ENCODE measurements at places on chromosomes 7 and 10.

GRCh38 chr10:36759141-36759805, 366.1 kb upstream of the ANKRD30A start:
- DNase-seq: no peak

GRCh38 chr10:99672884-99673283, 13.6 kb downstream of the ENTPD7 start:
- no peak for DNase-seq

GRCh38 chr10:81961451-81962184, 86.6 kb downstream of the NRG3 start:
- DNase-seq: no peak

GRCh38 chr7:46301677-46302076, 380.6 kb upstream of the IGFBP3 start:
- DNase-seq: no peak

DNA sequence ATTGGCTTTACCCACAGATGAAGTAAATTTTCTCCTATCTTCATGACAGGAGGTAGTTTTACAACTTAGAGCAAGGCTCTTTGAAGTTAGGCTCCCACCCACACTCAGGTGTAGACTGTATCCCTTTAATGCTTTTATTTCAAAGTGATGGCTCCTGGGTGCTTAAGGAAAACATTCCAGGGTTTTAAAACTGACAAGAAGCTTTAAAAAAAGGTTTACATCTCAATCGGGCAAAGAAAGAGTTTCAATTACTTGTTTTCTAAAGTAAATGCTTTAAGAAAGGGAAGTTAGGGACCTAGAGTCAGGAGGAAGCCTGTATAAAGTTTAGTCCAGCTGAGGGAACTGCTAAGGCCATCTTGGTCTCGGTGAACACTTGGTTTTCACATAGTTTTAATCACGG, 1153.8 kb upstream of the C7orf33 start:
- DNase-seq: no peak

- DNase-seq: no peak
Measured at GRCh38 chr10:74822521-74823089, 3.8 kb upstream of the KAT6B start.

DNA sequence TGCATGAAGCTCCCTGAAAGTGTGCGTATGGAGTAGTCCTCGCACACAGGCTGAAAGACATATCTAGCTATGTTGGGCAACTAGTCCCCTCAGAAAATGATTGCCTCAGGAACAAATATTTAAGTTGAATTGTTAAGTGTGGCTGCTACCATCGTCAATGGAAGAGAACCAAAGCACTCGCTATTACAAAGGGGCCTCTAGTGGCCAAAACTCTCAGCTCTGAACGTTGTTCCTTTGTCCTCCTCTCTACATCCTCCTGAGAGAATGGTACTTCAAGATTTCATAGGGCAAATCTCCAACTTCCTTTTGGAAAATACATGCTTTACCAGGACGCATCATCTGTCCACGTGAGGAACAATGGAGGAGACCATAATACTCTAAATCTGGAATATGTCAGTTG, 209.9 kb downstream of the NRG3 start:
- DNase-seq: no peak

DNA sequence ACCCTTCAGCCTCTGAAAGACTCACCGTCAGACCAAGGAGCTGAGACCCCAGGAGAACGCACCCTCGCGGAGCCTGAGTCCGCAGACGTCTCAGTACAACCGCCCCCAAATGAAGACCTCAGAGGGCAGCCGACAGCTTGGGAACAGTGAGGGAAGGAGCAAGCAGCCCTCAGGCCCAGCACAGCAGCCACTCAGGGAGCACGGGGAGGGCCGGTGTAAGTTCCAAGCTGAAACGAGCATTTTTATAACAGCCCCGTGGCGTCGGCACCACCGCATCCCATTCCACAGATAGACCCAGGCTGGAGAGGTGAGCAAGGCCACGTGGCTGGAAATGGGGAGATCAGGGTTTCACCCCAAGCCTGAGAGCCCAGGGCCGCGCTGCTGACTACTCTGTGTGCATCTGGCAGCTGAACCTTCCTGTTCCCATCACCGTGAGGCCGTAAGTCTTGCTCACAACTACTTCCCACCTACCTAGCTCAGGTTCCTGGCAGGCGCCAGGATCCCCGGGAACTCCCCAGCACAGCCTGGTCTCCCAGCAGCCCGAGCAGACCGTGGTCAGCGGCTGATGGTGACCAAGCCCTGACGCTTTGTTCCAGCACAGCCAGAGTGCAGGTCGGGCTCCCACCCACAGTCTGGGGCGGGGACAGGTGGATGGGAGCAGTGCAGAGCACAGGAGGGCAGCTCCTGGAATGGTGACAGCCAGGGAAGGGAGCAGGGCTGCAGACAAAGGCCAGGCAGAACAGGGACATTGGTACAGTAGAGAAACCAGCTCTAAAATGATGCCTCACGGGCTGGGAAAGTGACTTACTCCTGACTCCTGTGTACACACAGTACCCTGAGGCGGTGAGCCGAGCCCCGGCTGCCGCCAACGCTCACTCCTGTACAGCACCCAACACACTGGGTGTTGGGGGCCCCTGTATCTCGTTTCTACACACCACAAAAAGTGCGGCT, 6.1 kb upstream of the NOM1 start:
- no peak for DNase-seq

DNA sequence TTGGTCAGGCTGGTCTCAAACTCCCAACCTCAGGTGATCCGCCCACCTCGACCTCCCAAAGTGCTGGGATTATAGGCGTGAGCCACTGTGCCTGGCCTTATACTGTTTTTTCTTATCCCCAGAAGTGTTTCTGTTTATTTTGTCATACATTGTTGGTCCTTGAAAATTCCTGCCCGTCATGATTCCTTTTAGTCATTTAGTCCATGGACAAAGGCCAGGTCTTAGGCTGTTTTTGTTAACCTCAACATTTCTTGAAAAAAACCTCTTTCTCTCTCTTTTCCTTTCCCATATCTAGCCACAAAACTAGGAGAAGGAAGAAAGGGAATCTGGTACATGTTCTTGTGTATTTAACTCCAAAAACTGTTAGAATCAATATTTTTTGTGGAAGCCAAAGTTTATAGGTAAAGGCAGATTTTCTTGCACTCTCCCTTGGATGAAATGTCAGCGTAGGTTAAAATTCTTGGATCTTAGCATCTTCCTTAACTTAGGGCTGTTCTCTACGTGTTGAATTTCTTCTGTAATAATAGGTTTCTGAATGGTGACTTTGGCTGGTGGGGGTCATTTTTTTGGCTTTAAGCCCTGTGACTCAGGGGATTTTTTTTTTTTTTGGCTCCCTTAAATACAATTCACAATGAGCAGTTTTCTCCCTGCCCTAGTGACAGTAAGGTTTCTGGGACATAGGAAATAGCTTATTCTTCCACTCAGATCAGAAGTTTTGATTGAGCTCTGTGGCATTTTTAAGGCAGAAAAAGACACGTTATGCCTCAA, 500.8 kb downstream of the AUTS2 start:
- no peak for DNase-seq

DNA sequence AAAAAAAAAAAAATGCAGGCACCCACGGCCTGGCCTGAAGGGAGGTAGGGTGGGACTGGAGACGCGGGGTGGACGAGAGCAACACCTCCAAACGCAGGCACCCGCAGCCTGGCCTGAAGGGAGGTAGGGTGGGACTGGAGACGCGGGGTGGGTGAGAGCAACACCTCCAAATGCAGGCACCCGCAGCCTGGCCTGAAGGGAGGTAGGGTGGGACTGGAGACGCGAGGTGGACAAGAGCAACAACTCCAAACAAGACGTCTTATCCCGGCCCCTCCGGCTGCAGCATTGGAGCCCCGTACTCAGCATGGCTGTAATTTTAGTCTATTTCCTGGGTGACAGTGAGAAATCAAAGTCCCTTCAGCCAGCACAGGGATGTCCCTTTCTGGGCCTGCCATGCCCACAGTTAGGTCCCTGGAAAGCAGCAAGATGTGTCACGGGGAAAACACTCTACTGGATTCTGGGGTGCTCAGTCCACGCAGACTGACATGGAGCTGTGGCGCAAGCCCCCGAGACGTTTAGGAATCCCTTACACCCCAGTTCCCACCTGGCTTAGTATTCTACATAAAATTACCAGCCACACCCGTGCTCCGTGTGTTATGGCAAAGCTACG, 119.9 kb downstream of the WDR37 start:
- no peak for DNase-seq

DNA sequence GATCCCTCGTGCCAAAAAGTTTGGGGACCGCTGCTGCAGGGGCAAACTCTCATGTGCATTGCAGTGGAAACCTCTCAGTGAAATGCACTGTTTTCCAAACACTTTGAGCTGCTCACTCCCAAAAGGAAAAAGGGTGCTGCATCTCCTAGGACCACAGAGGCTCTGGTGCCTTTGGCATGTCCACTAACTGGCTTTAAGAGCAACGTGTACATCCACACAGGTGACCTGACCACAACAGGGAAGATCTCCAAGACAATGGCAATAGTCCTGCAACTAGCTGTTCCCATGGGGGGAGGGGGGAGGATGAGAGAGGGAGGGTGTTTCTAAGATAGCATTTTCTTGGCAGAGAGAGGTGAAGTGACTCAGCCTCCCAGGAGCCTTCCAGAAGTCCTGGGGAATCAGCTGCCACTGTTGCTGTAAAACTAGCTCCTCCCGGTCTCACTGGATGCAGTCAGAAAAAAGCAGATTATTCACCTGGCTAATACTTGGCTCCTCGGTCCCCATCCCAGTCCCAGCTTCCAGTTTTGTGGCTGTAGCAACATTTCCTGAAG, 181.7 kb downstream of the HECW1 start:
- no peak for DNase-seq

GRCh38 chr7:22663357-22663718, 63.7 kb upstream of the IL6 start:
- no peak for DNase-seq

DNA sequence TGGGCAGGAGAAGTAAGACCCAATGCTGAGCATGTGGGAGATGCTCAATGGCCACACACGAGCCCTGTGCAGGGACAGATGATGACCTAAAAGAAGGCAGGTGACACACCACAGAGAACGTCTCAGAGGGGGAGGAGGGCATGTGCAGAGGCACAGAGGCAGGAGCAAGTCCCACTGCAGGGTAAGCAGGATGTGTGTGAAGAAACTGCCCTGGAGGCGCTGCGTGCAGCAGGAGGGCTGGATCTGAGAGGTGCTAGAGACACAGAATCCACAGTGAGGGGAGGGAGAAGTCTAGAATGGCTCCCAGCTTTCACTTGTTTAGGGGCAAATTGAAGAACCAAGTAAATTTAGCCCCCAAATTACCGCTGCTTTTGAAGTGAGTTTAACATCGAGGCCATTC, 14.9 kb downstream of the DYDC2 start:
- DNase-seq: no peak

GRCh38 chr7:46452561-46453135, 531.6 kb upstream of the IGFBP3 start:
- no peak for DNase-seq

DNA sequence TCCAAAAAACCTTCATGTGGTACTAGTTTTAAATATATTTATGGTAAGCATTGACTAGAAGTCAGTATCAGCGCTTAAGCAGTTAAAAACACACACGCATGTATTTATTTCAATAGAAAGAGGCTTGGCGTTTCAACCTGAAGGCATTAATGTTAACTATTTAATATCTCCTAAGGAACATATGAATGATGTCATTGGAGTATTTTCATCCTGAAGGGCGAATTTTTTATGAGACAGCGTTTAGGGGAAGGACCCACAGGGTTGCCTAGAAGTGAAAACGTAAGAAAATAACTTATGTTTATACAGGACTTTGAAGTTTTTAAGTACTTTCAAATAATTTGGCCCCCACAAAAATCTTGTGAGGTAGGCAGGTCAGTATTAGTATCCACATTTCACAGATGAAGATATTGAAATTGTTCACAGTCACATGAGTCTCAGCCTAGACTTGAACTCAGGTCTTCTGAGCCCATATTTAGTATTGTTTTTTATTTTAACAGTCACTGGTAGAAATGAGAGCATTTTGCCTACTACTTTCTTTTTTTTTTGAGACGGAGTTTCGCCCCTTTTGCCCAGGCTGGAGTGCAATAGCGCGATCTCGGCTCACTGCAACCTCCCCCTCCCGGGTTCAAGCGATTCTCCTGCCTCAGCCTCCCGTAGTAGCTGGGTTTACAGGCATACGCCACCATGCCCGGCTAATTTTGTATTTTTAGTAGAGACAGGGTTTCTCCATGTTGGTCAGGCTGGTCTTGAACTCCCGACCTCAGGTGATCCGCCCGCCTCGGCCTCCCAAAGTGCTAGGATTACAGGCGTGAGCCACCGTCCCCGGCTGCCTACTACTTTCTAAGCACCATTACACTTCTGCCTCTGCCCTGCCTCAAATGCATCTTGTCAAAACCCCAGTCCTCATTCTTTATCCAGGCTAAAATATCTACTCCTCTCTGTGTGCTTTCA, 1.8 kb downstream of the SLK start:
- DNase-seq: no peak

- DNase-seq: no peak
Measured at GRCh38 chr10:98832196-98832595, 385.5 kb upstream of the HPS1 start.

GRCh38 chr10:103822800-103823199, 32.6 kb downstream of the SH3PXD2A start:
- DNase-seq: no peak

DNA sequence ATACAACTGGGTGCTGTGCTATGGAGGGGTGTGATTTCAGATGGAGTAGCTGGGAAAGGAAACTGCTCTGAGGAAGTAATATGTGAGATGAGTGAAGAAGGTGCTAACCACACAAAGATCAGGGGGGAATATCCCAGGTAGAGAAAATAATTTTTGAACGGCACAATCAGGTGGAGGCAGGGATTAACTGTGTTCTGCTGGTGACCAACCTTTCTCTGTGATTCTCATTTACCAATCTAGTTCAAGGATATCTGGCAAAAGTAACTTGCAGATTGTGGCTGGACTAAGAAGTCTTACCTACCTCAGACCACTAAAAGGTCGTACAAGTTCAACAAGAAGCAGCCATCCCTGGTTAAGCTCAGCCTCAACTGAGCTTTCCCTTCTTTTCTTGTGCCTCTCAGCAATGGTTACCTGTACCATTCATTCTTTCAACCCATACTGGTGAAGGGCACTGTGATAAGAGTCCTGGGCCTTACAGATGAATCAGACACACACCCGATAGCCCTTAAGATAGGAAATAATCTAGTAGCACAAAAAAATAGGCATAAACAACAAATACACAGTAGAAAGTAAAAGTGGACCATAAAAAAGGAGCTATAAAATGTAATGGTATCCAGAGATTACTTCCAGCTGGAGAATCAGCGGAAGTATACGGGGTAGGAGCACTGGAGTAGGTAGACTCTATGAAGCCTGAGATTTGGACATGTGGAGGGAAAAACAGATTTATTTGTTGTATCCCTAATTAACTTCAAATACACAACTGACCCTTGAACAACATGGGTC, 96.6 kb downstream of the UBE2H start:
- no peak for DNase-seq

Measured in activated T-cell treated with anti-CD3 and anti-CD28 coated beads, Interleukin-2, amount 50 U/mL, for 1 hour (primary cell).